ENCODE measurements at places on chromosomes 3 and 15. TPM values are rescaled to one million over a fixed set of nuclear protein-coding genes. Genes with fewer than 3 reads are reported as not detected.

ANKRD63 gene
- total RNA-seq, result not detected

GRCh38 chr15:45114076-45114750 lies at the start of the genes DUOX2 and DUOXA2:
Gene DUOX2, minus strand, starts transcription at chr15:45114172. Its CDS starts 761 bp downstream, at chr15:45113411.
Gene DUOXA2, plus strand, starts transcription at chr15:45114326. Its CDS starts 280 bp downstream, at chr15:45114606.
- DNase-seq, result no peak

DNA sequence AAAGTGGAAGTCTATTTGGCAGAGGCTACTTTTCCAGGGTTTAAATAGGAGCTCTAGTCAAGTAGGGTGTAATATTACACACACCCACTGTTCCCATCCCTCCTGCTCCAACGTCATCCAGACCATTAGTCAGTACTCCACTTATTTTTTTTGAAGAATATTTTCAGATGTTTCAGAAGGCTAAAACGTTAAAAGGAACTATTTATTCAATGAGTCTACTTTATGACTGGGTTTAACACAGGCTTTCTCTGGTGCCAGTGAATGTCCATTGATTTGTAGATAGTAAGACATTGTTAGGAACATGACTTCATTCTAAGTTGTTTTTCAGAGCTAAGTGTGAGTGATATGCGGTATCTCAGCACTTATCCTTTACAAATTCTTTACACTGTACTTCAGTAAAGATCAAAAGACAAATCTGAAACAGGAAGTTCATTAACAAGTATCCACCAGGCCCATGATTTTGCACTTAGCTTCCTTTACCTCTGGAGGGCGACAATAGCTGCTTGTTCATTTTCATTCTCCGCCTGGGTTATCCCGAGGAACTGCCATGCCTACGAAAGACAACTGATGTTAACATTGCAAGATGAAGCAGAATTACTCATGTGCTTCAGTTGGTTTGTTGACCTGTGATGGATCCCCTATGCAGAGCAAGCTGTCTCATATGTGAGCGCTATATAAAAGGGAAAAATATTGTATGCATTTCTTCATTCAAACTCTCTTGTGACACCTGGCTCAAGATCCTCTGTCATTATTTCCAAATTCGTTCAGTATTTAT lies 158.7 kb downstream of the USP13 start:
- peak; percentile 34 for DNase-seq

SHQ1 gene
- 20.5 TPM for total RNA-seq

GRCh38 chr15:100705841-100706240 lies 103.5 kb downstream of the ASB7 start:
- no peak for DNase-seq

GRCh38 chr3:126538316-126538715 lies 14.4 kb downstream of the CHST13 start:
- DNase-seq, result no peak

DNA sequence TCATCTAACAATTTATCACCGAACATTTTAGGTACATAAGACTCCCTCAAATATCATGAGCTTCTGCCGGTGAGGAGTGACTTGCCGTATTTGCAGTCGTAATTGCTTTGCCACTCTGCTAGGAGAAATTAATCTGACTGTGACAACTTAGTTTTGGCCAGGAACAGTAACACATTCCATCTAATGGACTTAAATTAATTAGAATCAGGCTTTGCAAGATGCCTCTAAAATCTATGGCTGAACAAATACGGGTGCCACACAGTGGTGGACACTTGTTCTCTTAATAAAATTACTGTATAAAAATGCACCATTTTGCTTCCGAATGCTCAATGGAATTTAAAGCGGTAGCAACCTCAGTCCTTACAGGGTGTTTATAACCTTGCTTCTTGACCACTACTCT lies 27.6 kb upstream of the BDH1 start:
- no peak for DNase-seq

DNA sequence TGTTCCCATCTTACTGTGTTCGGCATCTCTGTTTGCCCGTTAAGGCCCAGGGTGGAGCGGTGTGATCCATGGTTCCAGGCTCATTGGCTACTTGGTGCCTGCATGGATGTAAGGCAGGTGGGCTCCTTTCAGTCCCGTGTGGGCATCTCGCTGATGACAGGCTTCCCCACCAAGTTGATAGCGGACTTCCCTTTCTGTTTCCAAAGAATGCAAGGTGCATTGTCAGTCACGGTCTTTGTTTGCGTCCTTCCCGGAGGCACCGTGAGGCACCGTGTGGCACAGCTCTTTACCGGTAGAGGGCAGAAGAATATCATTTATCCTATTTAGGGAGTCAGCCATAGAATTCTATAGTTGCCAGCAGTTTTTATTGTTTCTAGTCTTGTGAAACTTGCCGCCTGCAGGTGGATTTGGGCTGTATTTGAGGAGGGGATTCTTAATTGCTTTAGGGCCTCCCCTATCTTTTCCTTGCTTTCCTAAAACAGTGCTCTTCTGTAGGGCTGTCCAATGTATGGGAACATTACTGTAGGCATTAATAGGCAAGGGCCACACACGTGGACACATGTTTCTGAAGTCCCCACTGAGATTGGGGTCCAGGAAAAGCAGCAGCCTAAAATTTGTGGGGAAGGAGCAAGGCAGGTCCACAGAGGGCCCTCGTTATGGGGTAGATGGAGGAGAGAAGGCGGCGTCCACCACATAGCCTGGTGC lies 244.1 kb downstream of the SLCO3A1 start:
- peak; percentile 74 for DNase-seq

TRIM42 gene
- total RNA-seq, result not detected
